ENCODE measurements at places on chromosomes 2 and 18.
A peak's percentile ranks its signal among the peaks of the same experiment; 100 is the strongest.

DNA sequence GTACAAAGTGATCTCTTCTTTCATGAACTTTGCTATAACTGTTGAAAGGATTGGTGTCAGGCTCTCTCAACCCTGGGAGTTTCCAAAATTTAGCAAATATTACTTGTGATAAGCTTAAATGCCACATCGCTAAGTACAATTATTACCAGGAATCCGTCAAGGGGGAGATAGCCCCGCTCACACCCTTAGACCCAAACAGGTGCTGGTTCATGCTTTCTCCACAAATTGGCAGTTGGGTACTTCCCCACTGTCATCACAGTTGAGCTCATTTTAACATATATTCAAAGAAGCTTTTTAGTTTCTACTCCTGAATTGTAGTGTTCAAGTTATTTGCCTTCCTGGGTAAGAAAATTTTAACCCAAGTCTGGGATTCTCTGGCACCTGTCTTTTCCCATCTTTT lies 29.8 kb upstream of the EPB41L5 start:
- no peak for DNase-seq

DNA sequence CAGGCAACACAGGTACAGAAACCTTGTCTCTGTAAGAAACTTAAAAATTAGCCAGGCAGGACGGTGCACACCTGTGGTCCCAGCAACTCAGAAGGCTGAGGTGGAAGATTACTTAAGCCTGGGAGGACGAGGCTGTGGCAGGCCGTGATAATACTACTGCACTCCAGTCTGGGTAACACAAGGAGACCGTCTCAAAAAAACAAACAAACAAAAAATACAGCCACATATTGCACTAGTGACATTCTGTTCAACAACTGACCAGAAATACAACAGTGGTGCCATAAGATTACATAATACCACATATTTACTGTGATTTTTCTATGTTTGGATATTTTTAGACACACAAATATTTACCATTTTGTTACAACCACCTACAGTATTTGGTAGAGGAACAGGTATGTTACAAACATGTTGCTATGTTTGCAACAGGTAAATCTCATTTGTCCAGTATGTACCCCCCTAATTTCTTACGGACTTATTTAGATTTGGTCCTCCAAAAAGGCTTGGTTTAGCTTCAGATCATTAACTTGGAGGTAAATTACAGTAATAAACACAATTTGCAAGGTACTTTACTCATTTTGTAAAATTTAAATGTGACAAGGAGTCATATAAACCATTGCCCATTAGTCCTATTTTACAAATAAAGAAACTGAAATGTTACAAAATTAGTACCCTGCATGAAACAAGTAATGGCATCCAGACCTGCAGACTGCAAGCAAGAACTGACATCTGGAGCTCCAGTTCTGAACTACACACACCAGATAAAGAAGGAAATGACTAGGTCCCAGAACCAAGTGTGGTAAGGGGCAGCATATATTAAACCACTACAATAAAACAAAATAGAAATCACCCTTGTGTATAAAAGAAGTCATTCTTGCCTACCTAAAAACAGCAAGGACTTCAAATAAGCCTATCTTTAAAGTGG lies 36.8 kb downstream of the TRIP12 start:
- DNase-seq: no peak

DNA sequence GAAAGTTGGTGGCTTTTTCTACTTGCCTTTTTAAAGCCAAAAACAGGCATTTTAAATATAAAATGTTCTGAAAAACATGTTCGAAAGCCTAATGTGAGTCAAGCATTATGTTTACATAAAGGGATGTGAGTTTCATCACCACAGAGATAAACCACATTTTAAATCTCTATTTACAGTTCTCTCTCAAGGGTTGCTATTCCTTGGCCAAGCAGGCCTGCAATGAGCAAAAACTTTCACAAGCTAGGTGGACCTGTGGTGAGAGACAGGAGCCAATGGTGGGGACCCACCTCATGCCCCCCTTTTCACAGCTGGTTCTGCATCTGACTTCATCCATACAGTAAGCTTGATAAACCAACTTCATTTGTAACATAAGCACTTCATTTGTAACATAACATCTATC lies 65.1 kb downstream of the CUL3 start:
- no peak for DNase-seq

- DNase-seq: no peak
Observed at GRCh38 chr2:207387001-207387571, 142.7 kb upstream of the CREB1 start.

DNA sequence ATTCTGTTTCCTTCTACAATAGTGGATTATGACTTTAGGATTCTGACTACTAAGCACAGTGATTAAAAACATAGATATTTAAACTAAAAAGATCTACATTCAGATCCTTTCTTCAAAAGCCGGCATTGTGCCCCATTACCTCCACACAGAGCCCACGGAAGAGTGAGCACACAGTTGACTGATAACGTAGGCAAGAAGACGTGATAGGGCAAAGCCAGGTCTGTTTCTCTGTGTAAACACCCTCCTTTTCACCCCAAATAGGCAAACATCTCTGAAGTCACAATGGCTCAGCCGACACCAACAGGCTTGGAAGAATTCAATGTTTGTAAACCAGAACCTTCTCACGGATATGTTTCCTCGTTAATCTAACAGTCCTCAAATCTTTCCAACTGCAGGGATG lies 302.9 kb downstream of the CMPK2 start:
- DNase-seq: peak; percentile 65

- DNase-seq: no peak
Observed at GRCh38 chr2:204339212-204339715, 206.0 kb upstream of the PARD3B start.

DNA sequence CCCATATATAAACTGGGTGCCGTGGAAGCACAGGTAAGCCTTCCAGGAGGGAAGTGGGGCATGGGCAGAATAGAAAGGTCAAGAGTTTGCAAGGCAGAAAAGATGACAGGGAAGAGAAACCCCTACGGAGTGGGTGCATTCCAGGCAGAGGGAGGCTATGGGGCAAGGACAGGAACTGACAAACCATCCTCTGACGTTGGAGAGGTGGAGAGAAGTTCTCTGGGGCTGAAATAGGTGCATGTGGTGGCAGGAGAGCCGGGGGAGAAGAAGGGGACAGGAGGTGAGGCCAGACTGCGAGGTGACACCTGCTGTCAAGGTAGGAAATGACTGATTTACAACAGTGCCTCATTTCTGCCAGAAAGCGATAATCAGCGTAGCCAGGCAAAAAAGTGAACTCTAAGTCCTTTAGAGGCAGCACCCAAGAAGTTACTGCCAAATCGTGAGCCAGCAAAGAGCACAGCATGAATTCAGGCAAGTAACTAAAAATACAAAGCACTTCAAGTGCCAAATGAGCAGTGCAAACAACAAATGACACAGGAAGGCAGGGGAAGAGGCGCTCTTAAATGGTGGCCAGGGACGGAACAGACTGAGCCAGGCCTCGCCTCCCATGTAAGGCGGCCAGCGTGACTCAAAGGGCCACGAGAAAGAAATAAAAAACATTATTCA lies 113.3 kb upstream of the ACVR1C start:
- no peak for DNase-seq

- peak; percentile 70 for DNase-seq
Observed at GRCh38 chr2:122203523-122203922, 448.1 kb downstream of the TSN start.

GRCh38 chr2:170763232-170763631 lies 6.9 kb upstream of the ERICH2 start:
- DNase-seq: no peak

GRCh38 chr2:239259603-239260298 lies 141.1 kb downstream of the HDAC4 start:
- DNase-seq: no peak

DNA sequence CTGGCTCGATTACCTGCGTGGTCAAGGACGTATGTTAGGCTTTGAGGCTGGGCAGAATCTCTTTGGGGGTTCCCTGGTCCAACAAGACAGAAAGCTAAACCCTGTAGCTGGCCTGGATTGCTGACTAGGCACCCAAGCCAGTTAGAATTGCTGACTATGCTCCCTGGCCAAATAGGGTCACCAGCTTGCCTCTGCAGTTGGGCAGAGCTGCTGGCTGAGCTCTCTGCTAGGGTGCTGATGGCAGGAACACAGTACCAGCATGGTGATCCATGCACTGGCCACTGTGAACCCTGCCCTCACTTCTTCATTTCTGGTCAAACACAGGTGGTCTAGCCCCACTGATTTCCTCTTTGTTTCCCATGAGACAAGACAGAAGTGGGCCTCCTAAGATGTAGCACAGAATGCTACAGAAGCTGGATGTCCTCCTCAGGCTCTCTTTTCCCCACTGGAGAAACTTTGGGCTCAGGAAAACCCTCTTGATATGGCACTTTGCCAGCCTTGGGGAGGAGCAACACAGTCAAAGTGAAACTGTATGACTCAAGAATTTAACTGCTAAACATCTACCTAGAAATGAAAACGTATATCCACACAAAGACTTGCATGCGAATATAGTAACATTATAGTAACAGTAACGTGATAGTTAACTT lies 20.8 kb downstream of the SP140L start:
- no peak for DNase-seq

- no peak for DNase-seq
Observed at GRCh38 chr2:11967946-11968465, 221.6 kb downstream of the LPIN1 start.

DNA sequence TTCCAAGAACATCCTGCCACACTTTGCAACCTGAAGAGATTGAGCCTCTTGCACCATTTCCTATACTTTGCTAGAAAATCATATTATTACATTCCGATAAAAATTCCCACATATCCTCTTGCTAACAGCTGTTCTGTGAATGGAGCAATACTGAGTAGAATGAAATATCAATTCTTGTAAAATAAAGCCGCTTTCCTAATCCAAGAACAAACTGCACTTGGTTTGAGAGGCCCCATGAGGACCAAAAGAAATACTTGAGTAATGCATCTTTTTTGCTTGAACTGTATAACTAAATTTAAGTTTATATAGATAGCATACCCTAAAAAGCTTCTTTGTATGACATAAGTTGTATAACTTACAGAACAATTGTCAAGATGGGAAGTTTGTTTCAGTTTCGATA lies 632.4 kb upstream of the SLC8A1 start:
- DNase-seq: no peak

DNA sequence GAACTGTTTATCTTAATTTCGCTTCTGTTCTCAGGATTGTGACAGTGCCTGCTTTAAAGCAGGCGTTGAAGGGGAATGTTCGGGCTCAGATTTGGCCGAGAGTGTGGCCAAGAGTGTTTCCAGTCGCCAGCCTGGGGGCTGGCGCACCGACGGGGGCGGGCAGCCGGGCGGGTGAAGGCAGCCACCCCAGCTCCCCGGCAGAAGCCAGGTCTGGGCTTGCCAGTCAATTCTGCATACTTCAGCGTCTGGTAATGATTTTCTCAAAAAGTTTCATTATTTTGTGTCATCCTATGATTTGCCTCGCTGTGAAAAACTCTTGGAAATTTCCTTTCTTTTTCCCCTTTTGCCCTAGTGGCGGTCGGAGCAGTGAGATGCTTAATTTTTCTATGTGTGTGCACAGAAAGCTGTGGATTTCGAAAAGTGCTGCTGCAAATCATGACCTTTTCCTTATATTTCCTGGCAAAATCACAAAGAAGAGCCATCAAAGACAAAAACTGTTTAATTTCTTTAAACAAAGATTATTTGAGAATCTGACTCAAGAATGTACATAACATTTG lies 856 bp downstream of the FAM228A start:
- no peak for DNase-seq

DNA sequence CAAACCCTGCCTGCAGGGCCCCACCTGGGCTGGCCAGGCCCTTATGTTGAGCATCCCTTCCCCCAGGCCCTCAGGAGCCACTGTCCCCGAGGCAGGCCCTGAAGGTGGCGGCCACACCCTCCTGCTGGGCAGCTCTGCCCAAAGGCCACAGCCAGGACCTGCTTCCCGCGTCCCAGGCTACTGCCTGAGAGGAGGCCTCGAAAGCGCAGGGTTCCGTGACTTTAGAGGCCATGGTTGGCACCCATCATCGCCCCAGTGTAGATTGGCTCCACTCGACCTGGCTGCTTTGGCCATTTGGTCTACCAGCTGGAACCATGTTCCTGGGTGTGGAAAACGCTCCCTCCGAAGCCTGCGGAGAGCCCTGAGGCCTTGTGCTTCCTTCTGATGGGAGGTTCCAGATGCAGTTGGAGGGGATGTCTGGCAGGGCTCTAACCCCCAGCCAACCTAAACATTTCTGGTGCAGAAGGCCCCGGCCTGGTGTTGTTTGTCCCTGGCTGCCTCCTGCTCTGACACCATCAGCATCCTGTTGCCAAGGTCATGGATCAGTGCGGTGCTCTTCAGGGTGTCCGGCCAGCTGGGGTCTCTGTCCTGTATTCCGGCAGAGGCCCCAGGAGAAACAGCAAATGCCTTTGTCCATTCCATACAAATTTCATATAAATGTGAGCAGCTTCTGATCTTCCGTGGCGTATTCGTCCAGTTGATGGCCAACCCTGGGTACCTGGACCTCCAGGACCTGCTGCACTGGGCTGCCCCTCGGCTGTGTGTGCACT lies 14.7 kb downstream of the CAPN10 start:
- DNase-seq: no peak

DNA sequence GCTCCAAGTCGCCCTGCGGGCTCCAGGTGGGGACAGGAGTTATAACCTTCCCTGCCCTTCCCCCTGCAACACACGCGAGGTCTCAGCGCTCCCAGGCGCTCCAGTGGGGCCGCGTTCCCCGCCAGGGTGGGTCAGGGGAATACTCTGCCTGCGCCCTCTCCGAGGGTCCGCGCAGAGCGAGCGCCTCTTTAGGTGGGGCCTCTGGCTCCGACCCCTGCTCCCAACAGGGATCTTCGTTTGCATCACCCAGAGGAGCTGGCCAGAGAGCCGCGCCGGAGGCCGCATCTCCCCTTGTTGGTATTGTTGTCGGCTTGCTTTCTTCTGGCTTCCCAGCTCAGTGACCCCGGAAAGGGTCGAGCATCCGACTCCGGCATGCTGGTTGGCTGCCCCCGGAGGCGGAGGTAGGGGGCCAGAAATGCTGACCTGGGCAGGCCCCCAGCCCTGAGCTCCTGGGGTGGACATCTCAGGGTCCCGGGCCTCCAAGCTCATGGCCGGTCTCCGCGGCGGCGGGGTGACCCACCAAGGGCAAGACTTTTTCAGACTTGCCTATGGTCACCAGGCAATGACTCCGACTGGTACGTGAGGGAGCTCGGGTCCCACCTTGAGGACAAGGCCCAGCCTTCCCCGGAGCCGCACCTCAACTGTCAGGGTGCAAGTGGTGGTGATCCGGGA lies 11.2 kb upstream of the EN1 start:
- no peak for DNase-seq

GRCh38 chr2:234635284-234635683 lies 138.4 kb upstream of the ARL4C start:
- no peak for DNase-seq

DNA sequence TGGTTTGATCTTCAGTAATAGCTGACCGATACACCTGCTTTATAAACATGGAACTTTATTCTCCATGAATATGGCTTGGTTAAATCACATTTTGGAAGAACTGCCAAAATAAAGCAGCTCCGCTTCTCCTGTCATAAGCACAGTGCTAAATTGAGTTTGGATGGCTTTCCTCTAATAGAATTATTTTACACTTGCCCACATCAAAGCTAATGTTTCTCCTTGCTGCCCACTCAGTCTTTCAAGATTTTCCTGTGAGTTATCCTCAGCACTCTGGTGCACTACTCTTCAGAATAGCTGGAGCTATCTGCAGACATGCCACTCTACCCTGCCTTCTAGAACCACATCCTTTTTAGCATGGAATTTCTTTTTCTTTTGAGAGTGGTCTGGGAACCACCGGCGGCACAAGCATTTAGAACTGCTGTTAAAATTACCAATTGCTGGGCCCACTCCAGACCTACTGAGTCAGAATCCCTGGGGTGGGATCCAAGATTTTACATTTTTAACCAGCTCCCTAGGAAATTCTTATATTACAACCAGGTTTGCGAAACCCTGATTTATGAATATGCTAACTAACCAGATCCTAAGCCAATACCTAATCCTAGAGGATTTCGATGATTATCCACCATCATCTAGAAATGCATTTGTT lies 283.3 kb downstream of the AFF3 start:
- no peak for DNase-seq
